SHP77 treated with DMSO at 0.1 percent for 48 hours (cell line): ENCODE measurements at places on chromosomes 1 and 21.

GRCh38 chr1:96329121-96329520, 392.5 kb upstream of the PTBP2 start:
- DNase-seq: no peak

DNA sequence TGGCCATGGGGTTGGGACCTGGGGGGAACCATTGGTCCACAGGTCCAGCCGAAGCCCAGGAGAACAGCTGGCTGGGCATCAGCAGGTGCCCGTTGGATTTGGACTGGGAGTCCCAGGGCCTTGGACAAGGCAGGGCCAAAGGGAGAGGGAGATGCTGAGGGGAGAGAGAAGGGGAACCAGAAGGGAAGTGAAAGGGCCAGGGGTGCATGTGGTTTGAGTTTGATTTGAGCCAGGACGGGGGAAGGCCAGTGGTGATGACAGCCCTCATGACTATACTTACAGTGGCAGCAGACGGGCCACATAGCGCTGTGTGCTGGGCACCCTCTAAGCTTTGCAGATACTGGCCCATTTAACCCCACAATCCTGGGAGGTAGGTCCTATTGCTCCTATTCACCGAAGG, 18.8 kb downstream of the AGRN start:
- no peak for DNase-seq

- DNase-seq: no peak
These were observed 36.2 kb downstream of the TLR5 start for GRCh38 chr1:223106856-223107255.

DNA sequence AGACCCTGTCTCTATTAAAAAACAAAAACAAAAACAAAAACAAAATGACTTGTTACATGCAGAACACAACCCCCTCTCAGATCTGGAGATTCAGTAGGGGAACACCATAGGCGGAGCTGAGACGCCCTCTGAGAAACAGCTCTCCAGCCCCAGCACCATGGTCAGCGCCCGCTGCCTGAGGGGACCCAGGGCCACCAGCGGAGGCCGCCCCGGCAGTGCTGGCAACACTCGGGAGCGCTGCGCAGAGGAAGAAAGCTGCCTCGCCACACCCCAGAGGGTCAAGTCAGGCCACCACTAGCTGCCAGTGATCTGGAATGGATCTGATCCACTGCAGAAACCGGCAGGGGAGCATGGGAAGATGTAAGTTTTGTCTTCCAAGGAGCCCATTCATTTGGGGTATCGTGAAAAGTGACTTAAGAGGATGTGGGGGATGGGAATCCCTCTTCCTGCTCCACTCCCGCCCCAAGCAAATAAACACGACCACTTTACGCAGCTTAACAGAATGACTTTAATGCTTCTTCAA, 3.1 kb downstream of the ACTA1 start:
- DNase-seq: no peak

DNA sequence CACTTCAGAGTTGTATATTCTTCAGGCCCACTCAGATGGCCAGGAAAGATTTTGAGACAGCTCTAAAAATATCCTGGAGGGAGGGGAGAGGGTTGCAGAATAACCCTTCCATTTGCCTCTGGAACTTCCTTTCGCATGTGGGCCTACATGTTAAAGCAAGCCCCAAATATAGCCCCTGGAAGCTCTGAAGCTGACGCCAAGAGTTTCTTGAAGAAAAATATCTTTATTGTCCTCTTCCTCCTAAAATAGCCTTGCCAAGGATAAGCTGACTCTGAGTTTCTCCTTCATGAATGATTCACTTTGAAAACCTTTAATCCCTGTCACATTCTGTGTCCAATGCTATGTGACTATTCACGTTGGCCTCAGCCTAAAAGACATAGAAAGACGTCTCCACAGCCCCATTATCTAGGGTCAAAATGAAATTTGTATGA, 6.4 kb downstream of the C1orf116 start:
- no peak for DNase-seq

DNA sequence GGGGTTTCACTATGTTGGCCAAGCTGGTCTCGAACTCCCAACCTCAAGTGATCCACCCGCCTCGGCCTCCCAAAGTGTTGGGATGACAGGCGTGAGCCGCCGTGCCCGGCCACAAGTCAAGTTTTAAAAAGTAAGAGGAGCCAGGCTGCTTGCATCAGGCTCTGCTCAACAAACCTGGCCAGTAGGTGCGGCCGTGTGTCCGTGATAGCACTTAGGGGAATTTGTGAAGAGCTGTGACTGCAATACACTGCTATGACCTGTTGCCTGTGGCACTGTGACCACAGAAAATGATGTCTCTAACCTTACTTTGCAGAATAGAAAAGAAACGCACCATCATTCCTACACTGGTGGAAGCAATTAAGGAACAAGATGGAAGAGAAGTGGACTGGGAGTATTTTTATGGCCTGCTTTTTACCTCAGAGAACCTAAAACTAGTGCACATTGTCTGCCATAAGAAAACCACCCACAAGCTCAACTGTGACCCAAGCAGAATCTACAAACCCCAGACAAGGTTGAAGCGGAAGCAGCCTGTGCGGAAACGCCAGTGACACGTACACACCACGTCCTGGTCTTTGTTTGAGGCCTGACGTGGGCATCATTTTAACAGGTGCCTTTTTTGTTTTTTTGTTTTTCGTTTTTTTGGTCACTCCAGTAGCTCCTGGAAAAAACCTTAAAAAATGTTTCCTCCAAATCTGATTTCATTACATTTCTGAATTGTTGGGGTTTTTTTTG, 16.7 kb downstream of the C1orf174 start:
- DNase-seq: no peak

DNA sequence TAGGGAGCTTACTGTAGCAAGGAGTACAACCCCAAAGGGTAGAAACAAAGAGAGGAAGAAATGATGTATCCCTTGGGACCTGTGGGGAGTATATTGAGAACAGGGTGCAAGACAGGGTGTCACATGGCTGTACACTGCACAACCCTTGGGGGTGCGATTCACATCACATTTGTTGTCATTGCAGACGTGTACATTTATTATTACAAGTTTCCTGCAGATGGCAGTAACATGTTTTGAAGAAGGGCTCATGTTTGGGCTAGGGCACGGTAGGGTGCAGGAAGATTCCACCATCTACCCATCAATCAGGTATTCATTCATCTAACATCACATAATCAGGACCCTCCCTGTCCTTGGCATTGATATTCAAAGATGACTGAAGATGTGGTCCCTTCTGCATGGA, 62.5 kb downstream of the NDUFS5 start:
- DNase-seq: no peak

- DNase-seq: no peak
These were observed 3.1 kb downstream of the CSF3R start for GRCh38 chr1:36479505-36480051.

DNA sequence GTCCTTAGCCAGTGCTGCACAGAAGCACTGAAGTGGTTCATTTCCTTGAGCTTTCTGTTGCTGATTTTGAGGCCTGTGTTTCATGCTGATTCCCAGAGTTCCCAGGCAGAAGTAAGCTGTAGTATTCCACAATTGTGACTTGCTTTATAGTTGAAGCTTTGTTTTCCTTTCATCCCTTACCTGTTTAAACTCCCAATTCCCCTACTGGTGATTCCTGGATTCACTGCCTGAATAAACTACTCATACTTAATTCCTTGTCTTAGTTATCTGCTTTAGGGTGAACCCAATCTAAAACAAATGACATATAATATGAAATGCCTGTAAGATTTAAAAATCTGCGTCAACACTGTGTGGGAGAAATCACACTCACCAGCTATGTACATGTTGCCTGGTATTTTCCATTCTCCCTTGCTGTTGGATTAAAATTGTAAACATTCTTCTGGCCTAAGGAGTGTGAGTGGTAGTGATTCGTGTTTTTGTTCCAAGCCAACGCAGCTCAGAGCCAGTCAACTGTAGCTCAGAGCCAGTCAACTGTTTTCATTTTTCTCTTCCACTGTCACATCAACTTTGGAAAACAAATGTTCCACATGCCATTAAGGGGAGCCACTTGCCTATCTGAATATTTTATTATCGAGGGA, 879.4 kb downstream of the MRPL39 start:
- DNase-seq: no peak

DNA sequence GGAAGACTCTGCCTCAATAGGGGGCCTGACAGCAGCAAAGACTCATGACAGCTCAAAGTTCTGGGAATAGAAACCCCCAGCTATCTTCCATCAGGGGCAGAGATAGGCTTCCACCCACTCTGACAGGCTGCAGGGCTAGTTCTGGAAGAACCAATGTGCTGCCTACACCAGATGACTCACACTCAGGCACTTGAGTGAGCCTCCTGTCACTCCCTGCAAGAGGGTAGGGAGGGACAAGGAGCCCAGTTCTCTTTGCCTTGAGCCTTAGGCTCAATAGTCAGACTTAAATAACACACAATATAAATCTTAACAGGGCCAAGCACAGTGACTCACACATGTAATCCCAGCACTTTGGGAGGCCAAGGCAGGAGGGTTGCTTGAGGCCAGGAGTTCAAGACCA, 386.4 kb downstream of the HHAT start:
- DNase-seq: no peak

- no peak for DNase-seq
These were observed 123.6 kb downstream of the AJAP1 start for GRCh38 chr1:4778056-4778455.

- DNase-seq: no peak
These were observed 1.2 kb downstream of the BMP8B start for GRCh38 chr1:39787468-39787867.

- no peak for DNase-seq
These were observed 59.5 kb downstream of the PRPF38A start for GRCh38 chr1:52463891-52464290.

DNA sequence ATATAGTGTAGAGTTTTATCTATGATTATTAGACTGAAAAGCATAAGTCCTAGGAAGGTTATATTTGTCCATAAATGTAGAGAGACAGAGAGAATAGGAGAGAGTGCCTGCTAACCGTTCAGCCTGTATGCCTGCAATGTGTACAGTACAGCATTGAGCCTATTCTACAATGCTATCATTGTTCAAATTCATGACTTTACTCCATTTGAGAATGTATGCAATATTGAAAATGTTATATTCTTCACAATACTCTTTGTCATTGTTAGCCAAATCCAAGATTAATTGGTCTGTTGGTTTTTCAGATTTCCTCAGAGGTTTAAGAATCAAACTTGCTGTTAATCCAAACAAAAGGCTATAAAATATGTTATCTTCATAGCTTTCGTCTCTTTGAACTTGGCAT, 585.2 kb upstream of the B3GALT2 start:
- DNase-seq: no peak

- DNase-seq: no peak
These were observed 13.6 kb upstream of the ENAH start for GRCh38 chr1:225666495-225666894.

DNA sequence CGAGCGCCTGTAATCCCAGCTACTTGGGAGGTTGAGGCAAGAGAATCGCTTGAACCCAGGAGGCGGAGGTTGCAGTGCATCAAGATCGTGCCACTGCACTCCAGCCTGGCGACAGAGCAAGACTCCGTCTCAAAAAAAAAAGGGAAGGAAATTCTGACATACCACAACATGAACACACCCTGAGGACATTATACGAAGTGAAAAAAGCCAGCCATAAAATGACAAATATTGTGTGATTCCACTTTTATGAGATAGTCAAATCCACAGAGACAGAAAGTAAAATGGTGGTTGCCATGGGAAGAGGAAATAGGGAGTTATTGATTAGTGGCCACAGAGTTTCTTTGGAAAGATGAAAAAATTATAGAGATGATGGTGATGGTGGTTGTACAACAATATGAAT, 41.7 kb downstream of the EVI5 start:
- no peak for DNase-seq

GRCh38 chr1:166159656-166160055, 7.1 kb downstream of the FAM78B start:
- DNase-seq: no peak

DNA sequence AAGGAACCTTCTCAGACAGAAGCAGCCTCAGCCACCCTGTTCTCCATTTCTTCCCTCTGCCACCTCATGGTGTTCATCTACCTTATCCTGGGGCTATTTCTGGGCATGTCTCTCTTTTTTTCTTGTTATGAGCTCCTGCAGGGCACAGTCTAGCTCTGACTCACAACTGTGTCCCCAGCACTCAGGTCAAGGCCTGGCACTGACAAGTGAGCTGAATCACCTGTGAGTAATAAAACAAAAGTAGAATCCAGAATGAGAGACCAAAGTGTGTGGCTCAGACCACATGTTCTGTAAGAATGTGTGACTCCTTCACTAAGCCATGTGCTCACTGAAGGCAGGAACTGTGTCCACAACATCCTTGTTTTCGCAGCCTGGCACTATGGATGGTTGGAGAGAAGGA, 23.2 kb downstream of the C1orf94 start:
- DNase-seq: no peak

DNA sequence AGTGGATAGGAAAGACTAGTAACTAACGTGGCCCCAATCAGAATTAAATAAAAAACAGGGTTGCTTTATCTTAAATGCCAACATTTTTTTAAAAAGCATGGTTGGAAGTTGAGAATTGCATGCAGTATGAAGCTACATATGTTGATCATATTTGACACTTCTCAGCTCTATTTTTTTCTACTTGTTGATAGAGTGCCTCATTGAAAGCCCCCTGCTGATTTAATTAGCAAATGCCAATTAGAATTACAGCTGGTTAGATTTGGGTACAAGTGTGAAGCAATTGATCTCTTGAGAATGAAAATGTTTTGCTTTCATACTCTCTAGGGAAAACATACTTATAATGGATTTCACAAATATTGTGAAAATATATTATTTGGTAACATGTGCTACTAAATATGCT, 40.5 kb downstream of the CHD1L start:
- no peak for DNase-seq

- no peak for DNase-seq
These were observed 161.8 kb downstream of the DYRK1A start for GRCh38 chr21:37528150-37528937.

- DNase-seq: peak; percentile 87
These were observed 1.1 kb downstream of the POGZ start for GRCh38 chr1:151457911-151458801.

DNA sequence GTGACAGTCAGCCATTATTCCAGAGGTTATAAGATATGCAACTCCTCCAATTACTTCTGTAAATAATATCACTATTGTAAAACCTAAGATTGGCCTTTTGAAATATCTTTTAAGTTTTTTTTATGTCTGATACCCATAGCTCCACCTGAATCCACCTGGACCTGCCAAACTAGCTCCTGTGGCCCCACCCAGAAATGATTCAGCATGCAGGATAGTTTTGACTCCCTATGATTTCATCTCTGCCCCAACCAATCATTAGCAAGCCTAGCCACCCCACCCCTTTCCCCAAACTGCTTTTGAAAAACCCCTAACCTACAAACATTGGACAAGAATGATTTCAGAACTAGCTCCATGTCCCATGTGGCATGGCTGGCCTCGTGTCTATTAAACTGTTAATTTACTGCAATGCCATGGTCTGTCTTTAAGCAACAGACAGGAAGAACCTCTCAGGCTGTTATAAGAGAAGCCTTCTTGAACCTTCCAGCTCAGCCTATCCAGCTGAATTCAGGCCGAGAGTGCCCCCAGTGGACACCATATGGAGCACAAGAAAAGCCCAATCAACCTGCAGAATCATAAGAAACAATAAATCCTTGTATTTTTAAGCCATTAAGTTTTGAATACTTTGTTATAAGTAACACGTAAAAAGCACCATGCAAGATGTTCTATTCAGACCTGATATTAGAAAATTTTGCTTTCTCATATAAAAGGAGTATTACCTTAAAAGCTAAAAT, 263.0 kb upstream of the ZRANB2 start:
- DNase-seq: no peak
